Endothelial cell (in vitro differentiated cells): ENCODE measurements at places on chromosomes 1 and 21.

- peaks cover 62% of the 10 kb centered on the region for H3K36me3 ChIP-seq
- peaks cover 6% of the 10 kb centered on the region for H3K27me3 ChIP-seq
- H3K4me1 ChIP-seq, result peaks cover 7% of the 10 kb centered on the region
- no peak for DNase-seq
- H3K27ac ChIP-seq, result no peak overlapping the region
Measured at GRCh38 chr1:156475568-156476500, 24.7 kb downstream of the MEF2D start.

GRCh38 chr1:206776229-206776628 is 3.9 kb upstream of the IL10 start:
- H3K27ac ChIP-seq, result no peak overlapping the region
- H3K4me3 ChIP-seq, result no peak overlapping the region
- H3K4me1 ChIP-seq, result peaks cover 8% of the 10 kb centered on the region
- peaks cover 4% of the 10 kb centered on the region for H3K27me3 ChIP-seq
- no peaks in the 10 kb centered on the region for H3K36me3 ChIP-seq
- DNase-seq, result no peak

- DNase-seq, result no peak
- no peak overlapping the region for H3K4me3 ChIP-seq
- H3K4me1 ChIP-seq, result peaks cover 6% of the 10 kb centered on the region
- H3K27me3 ChIP-seq, result peaks cover 2% of the 10 kb centered on the region
- peaks cover 18% of the 10 kb centered on the region for H3K36me3 ChIP-seq
Measured at GRCh38 chr1:15627343-15627988, 10.2 kb downstream of the DDI2 start.

DNA sequence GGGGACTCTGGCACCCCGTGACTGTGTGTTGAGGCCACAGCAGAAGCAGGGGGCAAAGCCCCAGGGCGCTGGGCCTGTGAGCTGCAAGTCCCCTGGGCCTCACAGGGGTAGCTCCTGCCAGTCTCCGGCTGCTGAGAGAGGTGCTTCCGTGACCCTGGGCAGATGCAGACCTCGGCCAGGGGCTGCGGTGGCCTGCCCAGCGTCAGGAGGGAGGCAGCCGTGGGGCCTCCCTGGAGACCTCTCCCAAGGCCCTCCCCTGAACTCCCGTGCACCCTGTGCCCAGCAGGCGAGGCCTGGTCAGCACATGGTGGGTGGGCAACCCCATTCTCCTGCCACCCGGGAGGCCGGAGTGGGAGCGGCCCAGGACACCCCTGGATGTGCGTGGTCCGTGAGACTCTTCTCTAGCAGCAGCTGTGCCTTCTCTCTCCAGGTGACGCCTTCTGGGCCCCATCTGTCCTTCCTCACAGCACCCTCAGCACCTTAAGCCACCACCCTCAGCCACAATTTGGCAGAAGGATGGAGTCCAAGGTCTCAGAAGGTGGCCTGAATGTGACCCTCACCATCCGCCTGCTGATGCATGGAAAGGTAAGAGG is 85.7 kb upstream of the COL6A1 start:
- H3K27ac ChIP-seq, result no peak overlapping the region
- no peak overlapping the region for H3K4me3 ChIP-seq
- H3K36me3 ChIP-seq, result no peaks in the 10 kb centered on the region
- H3K4me1 ChIP-seq, result peaks cover 3% of the 10 kb centered on the region

DNA sequence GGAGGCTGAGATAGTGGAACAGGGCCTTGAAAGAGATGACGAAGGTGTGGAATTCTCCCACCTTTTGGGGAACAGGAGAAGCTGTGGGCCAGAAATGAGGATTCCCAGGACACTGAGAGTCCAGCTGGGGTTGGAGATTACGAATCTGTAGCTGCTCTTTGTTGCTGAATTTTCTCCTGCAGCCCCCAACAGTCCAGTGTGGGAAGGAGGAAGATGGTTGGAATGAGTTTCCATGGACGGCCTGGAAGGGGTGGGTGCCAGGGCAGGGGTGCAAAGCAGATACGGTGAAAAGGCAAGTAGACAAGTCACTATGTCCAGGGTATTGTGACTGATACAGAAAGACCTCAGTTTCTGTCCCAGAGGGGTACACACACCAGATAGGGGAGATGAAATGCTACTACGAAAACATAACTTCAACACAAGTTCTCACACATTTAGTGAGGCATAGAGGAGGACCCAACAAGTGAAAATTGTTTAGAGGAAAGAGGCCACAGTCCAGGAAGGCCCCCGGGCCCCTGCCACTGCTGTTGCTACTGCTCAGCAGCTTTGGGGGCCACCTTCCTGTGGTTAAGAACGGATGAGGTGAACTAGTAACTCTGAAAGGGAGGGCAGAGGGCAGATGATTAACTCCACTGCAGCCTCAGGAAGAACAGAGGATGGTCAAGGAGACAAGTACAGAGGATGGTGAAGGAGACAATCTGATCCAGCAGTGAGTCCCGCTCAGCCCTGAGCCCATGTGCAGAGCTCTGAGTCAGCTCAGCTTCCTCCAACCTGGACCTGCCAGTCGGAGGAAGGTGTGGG is 7.3 kb downstream of the CD244 start:
- no peak for DNase-seq
- H3K27me3 ChIP-seq, result no peaks in the 10 kb centered on the region
- H3K27ac ChIP-seq, result no peak overlapping the region
- no peak overlapping the region for H3K4me3 ChIP-seq
- H3K36me3 ChIP-seq, result no peaks in the 10 kb centered on the region
- H3K4me1 ChIP-seq, result no peaks in the 10 kb centered on the region

DNA sequence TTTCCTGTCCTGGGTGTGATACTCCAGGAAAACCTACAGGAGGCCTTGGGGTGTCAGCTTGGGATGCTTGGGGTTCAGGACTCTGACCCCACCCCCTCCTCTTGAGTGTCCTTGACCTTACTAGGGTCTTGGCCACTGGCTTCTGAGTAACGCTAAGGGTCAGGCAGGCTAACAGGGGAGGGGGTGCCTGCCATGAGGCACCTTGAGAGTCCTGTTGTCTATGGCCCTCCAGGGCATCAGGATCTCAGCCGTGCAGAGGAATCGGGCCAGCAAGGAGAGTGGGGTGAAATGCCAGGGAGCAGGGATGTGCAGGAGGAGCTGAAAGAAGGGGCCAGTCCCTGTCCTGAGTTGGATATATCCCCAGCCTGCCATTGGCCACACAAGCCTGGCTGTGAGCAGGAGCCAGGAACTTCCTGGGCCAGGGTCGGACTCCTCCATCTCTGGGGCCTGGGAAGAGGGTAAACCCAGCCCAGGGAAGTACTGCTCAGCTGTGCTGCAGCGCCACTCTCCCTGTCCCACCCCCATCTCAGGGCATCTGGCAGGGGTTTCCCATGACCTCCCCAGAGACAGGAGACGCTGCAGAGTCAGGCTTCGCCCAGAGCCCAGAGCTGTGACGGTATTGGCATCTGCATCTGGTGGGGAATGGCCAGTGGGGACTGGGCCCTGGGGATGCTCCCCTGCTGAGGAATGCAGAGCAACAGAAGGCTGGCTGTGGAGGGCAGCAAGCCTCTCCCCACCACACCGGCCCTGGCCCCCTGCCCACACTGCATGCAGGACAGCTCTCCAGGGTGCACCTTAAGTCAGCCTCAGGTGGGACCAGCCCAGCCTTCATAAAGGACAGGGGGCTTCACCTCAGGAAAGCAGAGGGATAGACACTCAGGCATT is 6.3 kb downstream of the KIF21B start:
- no peak overlapping the region for H3K27ac ChIP-seq
- H3K4me1 ChIP-seq, result peaks cover 38% of the 10 kb centered on the region
- H3K4me3 ChIP-seq, result no peak overlapping the region
- H3K27me3 ChIP-seq, result peaks cover 10% of the 10 kb centered on the region
- H3K36me3 ChIP-seq, result peaks cover 3% of the 10 kb centered on the region
- DNase-seq, result no peak

DNA sequence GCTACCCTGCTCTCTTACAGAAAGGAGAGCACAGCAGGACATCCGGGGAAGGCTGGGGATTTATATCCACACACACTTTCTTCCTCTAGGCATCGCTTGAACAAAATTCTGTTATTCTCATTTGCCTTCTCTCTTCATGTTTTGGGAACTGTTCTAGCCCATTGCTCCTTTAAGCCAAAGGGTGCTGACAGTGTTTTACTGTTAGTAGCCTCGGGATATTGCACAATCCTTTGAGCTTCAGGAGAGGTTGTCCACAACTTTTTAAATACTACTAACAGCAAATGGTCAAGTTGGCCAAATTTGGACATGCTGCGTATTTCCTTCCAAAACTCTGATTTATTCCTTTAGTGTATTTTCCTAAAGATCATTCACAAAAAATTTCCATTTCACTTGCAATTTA is 579.2 kb upstream of the RGS18 start:
- H3K27ac ChIP-seq, result no peak overlapping the region
- H3K36me3 ChIP-seq, result no peaks in the 10 kb centered on the region
- H3K4me1 ChIP-seq, result no peaks in the 10 kb centered on the region
- no peaks in the 10 kb centered on the region for H3K27me3 ChIP-seq

GRCh38 chr1:58814251-58815068 is 30.6 kb upstream of the JUN start:
- H3K4me1 ChIP-seq, result peaks cover 22% of the 10 kb centered on the region
- no peaks in the 10 kb centered on the region for H3K36me3 ChIP-seq
- H3K27ac ChIP-seq, result peak overlapping the region; percentile 25

DNA sequence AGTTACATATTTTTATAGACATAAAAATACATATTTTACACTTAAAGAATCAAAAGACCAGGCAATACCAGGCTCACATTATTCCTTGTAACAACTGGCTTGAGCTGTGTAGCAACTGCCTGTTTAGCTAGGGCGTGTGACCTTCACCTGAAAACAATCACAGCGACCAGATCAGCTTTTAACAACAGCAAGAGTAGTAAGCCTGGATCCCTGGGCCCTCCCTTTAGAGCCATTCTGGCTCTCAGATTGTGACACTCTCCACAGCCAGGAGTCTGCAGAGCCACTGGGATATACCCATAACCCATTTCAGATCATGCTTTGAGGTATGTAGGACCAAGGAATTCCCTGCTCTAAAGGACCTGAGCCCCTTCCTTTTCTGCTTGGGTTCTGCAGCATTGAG is 29.4 kb upstream of the GNG4 start:
- no peak for DNase-seq
- no peaks in the 10 kb centered on the region for H3K27me3 ChIP-seq
- no peaks in the 10 kb centered on the region for H3K4me1 ChIP-seq
- H3K36me3 ChIP-seq, result peaks cover 26% of the 10 kb centered on the region
